ENCODE measurements at places on chromosomes 4 and X.

DNA sequence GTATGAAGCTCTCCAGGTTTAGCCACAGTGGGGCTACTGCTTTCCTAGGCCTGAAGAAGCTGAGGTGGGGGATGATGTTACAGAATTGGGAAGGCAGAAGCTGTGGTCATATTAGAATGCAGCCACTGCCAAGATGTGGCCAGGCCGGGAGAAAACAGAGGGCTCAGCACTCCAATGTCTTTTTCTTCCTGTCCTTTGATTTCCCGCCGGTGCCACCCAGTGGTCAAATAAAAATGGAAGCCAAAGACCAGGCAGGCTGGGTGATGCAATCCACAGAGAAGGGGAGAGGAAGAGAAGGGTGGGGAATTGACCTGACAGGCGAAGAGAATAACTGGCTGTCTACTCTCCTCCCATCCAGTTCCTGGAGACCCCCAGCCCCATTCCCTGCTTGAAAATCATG is 94.9 kb upstream of the SHISA3 start:
- no peak for DNase-seq

- DNase-seq: peak; percentile 75
Measured at GRCh38 chr4:7876201-7876875, 63.3 kb downstream of the AFAP1 start.

DNA sequence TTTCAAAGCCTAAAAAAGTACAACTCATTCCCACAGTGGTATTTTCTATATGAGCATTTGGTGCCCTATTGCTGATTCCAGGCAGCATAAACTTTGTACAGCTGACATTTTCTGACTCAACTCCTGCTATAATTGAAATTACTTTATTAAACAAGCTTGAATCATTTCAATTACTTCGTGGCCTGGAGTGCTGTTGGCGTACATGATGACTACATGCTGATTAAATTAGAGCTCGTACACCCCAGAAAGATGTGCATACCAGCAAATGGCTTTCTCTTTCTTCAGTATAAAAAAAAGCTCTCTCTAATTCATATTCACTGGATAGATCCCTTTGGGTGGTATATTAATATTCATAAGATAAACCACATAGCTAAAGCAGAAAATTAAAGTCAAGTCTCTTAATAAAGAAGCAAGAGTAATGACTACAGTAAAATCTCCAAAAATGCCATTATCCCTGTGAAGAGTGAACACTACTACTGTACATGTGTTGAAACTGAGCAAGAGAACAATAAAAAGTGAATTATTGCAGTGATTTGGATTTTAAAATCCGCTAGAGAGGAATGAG is 245.0 kb upstream of the IGFBP7 start:
- no peak for DNase-seq

DNA sequence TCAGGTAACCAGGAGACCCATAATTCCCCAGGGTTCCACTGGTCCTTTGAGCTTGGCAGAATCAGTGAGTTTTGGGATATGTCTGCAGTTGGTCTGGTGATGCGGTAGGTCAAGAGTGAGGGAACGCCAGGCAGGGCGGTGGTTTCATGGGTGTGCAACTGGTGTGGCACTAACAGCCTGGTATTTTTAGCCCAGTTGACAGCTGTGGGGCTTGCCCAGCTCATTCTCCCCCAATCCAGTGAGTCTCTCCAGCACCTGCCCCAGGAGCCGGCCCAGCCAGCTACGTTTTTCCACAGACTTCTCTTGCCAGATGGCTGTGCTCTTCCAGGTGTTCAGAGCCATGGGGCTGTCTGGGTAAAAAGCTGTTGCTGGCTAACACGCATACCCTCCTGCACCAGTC is 1019.9 kb downstream of the CCSER1 start:
- DNase-seq: no peak

- DNase-seq: no peak
Measured at GRCh38 chr4:4437798-4438470, 51.0 kb downstream of the NSG1 start.

- DNase-seq: no peak
Measured at GRCh38 chrX:11750046-11750445, 8.0 kb upstream of the MSL3 start.

DNA sequence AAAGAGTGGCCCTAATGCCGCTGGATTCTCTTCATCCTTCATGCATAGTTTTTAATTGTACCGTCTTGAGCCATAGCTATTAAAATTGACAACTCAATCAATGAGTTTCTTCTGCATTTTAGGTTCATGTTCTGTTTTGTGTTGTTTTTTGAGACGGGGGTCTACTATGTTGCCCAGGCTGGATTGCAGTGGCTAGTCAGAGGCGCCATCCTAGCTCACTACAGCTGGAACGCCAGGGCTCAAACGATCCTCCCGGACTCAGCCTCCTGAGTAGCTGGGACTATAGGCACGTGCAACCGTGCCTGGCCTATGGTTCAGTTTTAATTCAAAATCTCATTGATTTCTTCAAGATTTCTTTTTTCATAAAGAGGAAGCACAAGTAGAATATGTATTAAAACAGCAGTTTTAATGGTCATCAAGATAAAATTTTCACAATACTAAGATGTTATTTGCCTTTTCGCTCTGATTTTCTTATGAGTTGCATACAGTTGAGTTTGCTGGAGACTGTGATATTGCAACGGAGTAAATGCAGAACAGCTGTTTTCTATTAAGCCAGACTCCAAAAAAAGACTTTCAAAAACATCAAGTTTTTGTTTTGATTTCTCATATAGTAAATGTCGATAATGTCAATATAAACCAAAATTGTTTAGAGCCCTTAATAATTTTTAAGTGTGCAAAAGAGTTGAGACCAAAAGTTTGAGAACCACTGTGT is 1.1 kb upstream of the STX18 start:
- DNase-seq: no peak

GRCh38 chrX:20527558-20528011 is 260.9 kb upstream of the RPS6KA3 start:
- peak; percentile 31 for DNase-seq

GRCh38 chr4:159222043-159222552 is 119.2 kb downstream of the RAPGEF2 start:
- no peak for DNase-seq

GRCh38 chr4:111838406-111838930 is 306.8 kb upstream of the FAM241A start:
- no peak for DNase-seq

- no peak for DNase-seq
Measured at GRCh38 chr4:74755486-74755885, 38.8 kb downstream of the BTC start.

DNA sequence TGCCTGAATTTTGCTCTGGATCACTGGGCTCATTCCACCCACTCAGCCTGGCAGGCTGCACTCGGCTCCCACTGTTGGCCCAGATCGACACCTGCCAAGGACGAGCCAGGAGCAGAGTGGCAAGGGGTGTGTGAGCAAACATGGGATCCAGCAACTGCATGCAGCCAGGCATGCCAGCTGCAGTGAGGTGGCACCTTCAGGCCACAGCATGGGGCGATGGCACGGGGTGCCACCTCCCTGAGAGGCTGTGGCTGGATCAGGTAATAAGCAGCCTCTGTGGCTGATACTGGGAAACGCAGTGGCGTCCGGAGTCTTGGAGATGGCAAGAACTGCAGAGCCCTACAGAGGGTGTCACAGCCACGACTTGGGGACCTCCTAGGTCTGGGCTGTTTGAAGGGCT is 244.5 kb upstream of the FSTL5 start:
- DNase-seq: no peak

DNA sequence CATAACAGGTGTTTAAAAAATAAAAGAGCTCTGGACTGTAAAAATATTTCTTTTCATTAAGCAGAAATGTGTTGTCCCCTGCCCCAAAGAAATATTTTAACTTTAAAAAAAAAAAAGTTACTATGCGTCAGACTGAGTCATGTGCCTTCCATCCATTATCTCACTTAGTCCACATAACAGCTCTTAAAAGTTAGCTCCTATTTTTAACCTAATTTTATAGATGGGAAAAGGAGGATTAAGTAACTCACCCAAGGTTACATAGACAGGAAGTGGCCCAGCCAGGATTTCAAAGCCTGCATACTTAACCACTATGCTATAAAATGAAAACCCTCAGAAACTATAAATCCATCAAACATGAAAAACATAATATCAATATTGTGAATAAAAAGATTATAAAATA is 97.7 kb downstream of the MANBA start:
- DNase-seq: no peak

- DNase-seq: no peak
Measured at GRCh38 chr4:3444351-3445110, 2.8 kb downstream of the HGFAC start.

DNA sequence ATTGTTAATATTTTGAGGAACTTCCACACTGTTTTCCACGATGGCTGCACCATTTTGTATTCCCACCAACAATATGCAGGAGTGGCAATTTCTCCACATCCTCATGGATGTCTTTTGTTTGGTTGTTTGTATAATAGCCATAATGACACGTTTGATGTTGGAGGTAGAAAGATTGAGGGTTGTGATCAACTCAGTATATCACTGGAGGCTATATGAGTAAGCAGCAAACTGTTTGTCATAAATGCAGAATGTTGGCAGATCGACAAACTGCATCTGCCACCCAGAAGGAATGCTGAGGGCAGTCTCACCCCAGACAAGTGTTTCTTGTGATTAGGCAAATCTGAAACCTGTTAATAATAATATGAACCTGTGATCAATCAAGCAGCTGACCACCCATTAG is 243.9 kb upstream of the WDFY3 start:
- DNase-seq: no peak

DNA sequence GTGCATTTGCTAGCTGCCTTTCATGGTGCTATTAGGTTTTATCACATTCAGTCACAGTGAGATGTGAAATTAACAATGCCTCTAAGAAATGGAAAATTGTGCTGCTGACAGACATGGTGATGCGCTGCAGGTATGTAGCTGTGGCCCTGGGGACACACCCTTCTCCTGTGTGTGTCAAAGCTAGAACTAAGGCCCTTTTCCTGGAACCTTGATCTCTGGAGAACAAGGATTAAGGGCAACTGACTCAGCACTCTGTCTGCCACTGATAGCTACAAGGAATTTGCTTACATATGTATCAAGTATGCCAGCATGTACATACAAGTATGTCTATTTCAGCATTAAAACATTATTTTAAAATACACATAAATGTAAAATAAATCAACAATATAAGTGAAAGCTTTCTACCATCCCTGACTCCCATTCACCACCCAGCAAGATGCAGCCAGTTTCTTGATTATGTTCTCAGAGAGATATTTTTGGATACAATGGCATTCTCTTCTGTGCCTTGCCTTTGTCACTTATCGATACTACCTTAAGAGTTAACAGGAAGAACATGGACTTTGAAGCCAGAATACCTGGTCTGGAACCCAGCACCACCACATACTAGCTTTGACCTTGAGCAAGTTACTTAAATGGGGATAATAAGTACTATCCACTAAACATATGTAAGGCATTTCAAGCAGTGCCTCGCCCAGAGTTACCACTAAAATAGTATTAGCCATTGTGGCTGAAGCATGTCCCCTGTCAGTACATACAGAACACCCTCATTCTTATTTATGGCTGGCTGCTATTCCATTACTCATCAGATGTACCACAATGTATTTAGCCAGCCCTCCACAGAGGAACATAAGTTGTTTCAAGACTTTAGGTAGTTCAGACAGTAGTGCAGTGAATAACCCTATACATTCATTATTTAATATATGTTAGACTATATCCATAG is 68.5 kb downstream of the NPNT start:
- no peak for DNase-seq

GRCh38 chr4:16573739-16574138 is 324.7 kb downstream of the LDB2 start:
- no peak for DNase-seq

- peak; percentile 24 for DNase-seq
Measured at GRCh38 chrX:13428053-13428786, 108.4 kb upstream of the ATXN3L start.

- no peak for DNase-seq
Measured at GRCh38 chr4:25075129-25075528, 44.4 kb upstream of the LGI2 start.

GRCh38 chr4:15007201-15007600 is 4.9 kb downstream of the CPEB2 start:
- peak; percentile 40 for DNase-seq

DNA sequence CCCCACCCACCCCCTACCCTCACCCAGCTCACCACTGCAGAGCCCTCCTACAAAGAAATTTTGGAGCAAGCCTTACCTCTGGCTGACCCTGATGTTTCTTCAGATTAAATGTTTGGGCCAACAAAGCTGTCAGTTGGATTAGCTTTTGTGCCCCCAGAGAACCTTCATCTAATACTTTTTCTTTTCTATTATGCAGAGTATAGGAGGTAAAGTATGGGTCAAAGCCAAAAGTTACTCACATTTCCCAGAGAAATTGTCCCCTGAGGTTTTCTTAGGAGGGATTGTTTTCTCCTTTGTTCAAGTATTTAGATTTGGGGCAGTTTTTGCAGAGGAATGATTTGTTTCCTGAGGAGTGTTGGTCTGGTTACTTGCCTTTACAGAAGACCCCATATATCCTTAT is 69.5 kb downstream of the AASDH start:
- DNase-seq: no peak

DNA sequence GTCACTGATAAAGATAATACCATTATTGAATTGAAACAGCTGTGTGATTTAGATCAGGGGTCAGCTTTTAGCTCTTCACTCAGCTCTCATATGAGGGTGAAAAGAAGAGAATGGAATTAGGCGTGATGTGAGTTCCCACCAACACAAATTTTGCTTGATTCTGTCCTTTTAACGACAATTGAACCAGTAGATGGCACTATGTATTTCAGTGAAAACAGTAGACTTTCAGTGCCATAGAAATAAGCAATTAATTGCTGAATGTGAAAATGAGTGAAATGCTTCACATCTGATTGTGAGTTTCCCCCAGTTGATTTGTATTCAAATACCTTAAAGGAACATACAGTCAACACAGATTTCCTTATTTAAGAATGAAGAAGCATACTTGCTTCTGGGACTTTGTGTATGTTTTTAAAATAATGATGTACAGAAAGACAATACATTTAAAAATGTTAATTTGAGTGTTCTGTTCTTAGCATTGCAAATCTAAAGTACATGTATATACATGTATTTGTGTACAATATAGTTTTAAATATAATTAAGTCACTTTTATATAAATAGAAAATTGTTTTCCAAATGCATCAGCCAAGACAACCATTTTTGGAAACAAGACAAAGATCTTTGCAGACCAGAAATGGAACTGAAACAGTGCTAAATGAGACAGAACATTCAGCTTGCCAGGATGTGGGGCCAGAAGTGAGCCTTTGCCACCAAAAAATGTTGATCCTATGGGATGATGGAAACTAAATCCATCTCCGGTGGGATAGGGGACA is 178.8 kb downstream of the SNCA start:
- no peak for DNase-seq

GRCh38 chr4:10565166-10565780 is 108.0 kb upstream of the ZNF518B start:
- no peak for DNase-seq

GRCh38 chr4:183182873-183183725 is 84.0 kb downstream of the WWC2 start:
- DNase-seq: no peak

GRCh38 chr4:107376293-107376692 is 340.2 kb upstream of the DKK2 start:
- no peak for DNase-seq

DNA sequence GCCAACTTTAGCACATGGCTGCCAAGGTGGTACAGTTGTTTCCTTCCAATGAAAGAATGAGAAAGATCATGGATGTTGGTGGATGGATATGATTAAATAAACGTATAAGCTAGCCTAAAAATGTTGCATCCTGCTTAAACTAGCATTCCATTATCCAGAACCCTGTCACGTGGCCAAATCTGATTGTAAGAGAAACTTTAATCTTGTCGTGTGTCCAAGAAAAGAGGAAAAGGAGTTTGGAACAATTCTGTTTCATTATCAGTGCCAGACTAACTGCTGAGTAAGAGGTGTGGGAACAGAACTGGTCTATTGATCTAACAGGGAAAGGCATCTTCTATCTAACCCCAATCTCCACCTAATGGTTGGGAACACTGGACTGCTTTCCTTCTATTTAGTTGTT is 325.2 kb upstream of the BMP3 start:
- no peak for DNase-seq

All from A549 (cell line).